Occipital lobe (tissue), 3 donors: ENCODE measurements at places on chromosomes 3 and 15. TPM values are rescaled to one million over a fixed set of nuclear protein-coding genes. Genes with fewer than 3 reads are reported as not detected.

Gene ANKUB1
- 0.78 TPM for total RNA-seq

- DNase-seq = no peak
Measured at GRCh38 chr3:124791142-124791541, 60.9 kb downstream of the UMPS start.

DNA sequence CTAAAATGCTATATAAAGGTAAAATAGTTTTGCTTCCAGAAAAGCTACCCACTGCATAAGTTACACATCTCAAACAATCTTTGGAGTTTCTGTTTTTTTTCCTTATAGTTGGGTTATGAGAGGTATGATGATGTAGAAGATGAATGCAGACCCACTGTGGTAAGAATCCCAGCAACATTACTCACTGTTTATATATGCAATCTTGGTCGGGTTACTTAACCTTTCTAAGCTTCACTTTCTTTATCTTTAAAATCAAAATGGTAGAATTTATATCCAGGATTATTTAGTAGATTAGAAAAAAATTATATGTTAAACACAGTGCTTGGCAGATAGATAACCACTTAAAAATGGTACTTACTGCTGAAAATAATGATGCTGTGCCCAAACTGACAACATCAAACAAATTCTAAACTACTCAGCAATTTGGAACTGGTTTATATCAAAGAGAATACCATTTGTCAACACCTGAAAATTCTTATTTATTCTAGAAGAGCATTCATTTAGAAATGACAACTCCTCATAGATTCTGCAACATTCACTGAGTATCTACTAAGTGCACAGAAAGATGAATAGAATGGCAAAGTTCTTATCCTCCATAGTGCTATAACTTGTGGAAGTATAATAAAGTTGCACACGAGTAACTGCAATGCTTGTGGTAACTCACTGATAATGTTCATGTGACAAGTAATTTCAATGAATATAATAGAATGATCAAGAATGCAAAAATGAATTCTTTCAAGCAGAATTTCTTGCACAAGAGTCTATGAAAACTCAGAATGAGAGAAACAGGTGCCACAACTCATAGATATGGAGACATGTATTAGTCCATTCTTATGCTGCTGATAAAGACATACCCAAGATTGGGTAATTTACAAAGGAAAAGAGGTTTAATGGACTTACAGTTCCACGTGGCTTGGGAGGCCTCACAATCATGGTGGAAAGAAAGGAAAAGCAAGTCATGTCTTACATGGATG, 129.0 kb upstream of the SLC7A14 start:
- DNase-seq = no peak

Gene SV2B
- total RNA-seq = 33.5 TPM

Gene BUB1B
- 6.6 TPM for total RNA-seq

Gene BDH1
- 10.8 TPM for total RNA-seq

Gene COL6A5
- total RNA-seq = under 0.01 TPM

DNA sequence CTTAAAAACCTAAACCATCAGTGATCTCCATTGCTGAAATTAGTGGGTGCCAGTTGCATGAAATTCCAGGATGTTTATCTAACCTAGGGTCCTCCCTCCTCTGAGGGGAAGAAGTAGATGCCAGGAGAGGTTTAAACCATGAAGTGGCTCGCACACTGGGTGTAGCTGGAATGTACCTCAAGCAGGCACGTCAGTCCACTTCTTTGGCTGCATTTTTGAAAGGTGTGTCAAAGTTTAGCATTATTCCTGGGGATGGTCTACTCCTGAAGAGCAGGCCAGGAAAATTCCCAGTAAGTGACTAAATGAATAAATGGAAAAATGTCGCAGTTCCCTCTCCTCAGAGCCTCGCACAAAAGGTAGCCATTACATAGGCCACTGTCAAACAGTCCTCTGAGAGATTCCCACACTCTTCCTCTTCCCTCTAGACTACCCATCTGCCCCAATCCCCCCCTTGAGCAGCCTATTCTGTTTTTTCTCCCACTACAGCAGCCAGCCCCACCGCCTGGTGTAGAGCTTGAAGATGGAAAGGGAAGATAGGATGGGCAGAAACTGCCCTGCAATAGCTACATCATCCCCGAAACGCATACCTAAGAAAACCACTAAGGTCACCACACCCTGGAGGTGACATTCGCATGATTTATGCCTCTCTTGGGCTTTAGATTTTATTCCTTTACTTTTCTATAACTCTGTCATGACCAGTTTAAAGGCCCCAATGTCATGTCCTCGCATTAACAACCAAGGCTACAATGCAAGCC, 655 bp upstream of the TMOD3 start:
- no peak for DNase-seq

Gene DYNC1LI1
- 120 TPM for total RNA-seq

- no peak for DNase-seq
Measured at GRCh38 chr3:101362406-101362805, 42.0 kb upstream of the IMPG2 start.

Gene GOLGA8J
- total RNA-seq = not detected

DNA sequence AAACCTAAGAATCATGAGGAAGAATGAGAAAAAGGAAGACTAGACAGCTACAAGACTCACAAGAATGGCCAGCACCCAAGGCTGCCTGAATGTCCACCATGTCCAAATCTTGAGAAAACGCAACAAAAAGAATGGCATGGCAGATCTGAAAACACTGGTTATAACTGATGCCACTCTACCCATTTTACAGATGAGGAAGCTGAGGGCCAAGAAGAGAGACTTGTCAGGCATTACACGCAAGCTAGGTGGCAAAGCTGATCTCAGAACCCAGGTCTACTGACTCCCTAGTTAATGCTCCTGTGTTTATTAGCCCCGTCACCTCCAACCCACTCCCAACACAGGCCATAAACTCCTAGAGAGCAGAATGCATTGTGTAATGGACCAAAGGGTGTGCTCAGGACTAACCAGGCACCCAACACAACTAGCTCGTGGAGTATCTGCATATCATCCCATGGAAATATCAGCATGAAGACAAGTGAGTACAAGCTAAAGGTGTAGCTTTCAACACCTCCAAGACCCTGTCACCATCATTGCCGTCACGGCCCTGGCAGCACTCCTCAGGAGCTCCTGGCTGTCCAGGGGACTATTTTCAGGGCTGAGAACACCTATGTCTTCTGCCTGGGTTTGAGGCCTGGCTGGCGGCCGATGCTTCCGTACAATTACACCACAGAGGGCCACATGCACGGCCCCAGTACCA, 111.7 kb downstream of the XXYLT1 start:
- DNase-seq = no peak

Gene CHRD
- total RNA-seq = 11.4 TPM

- DNase-seq = peak; percentile 15
Measured at GRCh38 chr3:150410311-150411105, 2.4 kb downstream of the TSC22D2 start.

GRCh38 chr3:120569222-120570057, 26.7 kb upstream of the NDUFB4 start:
- DNase-seq = no peak

DNA sequence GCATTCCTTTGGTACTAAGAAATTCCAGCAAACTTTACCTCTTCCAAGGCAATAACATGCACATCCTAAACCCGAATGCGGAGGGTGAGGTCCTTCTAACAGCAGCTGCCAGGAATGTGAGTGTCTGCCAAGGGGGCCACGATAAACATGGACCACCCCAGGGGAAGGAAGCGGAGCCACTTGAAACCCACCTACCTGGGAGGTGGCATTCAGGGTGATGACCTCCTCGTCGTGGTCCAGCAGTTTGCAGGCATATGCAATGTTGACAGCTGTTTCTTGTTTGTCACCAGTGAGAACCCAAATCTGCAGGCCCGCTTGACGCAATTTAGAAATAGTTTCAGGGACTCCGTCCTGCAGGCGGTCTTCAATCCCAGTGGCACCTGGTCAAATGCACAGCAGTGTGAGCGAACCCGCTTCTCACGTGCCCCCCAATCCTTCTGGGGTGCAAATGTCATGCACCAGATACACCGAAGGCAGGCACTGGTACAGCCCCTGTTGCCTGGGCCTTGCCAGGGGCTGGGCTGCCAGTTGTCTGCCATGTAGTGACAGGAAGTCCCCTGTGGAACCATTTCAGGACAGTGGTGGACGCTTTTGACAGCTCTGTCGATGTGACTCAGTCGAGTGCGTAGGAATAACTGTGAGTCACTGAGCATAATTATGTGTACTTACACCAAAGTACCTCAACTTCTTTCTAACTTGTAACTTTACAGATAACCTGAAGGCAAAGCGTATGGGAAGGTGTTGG, 161.2 kb downstream of the ATP10A start:
- DNase-seq = no peak

GRCh38 chr3:31433679-31433992, 99.1 kb upstream of the STT3B start:
- no peak for DNase-seq

DNA sequence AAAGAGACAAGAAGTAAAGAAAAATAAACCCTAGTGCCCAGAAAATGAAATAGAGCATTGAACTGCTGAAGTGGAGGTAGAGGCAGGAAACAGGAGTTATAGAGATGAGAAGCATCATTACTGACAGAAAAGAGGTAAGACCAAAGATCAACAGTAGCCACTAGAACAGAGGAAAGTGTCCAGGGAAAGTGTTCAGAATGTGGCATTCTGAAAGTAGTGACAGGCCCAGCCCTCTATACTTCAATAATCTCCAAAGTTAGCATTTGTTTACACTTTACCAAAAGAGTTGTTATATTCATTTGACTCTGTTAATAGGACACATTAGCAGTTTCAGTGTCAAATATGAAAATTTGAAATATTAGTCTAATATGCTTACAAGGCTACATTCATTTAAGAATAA, 727.1 kb upstream of the NECTIN3 start:
- no peak for DNase-seq

- no peak for DNase-seq
Measured at GRCh38 chr3:178329936-178330335, 206.3 kb upstream of the KCNMB2 start.

Gene PLD1
- 6.6 TPM for total RNA-seq

Gene TMEM202
- total RNA-seq = not detected

DNA sequence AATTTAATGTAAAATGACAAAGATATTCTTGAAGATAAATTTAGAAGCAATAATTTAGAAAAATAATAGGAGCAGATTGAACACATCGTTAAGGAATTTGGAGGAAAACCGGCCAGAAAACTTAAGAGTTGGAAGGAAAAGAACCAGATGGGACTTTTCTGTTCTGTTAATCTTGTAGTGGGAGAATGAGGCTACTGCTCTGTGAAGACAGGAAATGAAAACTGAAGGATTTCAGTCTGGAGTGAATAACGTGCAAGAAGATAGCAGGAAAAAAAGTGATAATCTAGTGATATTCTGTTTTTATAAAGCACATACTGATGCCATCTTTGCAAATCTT, 74.2 kb downstream of the DPPA2 start:
- DNase-seq = no peak

DNA sequence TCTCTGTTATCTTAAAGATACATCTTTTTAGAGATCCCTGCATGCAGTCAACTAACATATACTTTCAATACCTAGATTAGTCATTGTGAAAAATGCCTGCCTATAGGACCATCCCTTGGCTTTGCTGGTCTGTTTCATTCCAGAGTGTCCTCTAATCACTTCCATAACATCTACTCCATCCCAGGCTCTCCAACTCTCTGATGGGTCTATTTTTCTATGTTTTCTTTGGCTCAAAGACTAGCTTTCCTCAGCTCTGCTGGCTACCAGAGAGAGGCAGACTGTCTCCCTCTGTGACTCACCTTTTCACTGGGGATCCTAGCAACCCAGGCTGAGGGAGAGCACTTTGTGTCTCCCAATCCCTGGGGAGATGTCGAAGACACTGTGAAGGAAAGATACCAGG, 547.7 kb upstream of the MCTP2 start:
- no peak for DNase-seq

DNA sequence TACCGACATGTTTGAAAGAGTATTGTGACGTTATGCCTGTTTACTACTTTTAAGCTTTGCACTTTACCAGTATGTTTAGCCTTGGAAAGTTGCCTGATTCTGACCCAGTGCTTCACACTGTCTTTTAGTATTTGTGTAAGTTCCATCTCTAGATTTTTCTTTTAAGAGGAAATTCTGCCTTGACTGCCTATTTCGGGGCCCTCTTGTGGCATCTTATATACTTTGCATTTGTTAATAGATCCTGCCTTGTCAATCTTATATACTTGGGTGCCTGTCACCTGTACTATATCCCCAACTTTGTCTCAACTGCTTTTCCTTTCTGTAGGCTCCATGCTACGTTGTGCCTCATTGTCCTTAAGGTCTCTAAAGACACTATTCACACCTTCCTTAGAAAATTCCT, 244.6 kb downstream of the STXBP5L start:
- DNase-seq = no peak

Gene FBXO40
- 0.31 TPM for total RNA-seq

DNA sequence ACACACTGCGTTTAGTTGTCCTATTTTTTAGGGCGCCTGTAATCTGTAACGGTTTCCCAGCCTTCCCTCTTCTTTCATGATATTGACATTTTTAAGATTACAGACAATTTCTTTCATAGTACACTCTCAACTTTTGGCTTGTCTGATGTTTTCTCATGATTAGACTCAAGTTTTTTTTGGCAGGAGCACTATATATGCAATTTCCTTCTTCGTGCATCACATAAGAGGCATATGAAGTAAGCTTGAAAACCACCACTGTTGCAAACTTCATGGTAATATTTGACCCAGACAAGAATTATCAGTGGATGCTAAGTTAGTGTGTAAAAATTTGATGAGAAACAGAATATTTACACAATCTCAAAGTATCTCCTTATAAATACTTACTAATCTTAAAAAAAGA, 119.2 kb upstream of the CMC1 start:
- DNase-seq = no peak

DNA sequence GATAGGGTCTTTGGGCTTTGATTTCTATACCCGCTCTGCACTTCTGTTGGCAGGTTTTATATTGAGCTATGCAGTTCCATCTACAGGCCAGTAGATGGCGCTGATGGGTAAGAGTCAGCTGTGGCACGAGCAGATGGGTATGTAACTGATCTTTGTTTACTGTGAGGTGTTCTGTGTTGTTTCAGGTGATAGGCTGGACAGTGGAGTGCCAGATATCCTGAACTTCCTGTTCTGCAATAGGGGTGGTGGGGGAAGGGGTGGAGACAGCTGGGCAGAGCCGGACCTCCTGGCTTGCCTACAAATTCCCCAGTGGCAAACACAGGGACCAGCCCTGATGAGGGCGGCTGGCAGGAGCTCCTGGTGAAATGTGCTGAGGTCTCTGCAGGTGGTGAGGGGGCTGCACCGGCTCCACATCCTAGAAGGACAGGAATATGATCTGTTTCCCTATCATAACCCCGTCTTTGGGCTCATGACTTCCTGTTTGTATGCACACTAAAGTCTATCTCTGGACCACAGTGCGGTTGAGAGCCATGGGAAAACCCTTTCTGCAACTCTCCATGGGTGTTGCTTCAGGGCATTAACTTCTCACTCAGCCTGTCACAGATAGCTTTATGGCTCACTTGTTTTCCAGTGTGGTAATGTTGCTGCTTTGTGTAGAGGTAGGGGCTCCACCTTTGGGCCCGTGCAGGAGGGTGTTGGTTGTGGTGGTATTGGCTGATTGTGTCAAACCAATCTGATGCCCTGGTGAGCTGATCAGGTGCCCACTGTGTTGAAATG, 13.4 kb upstream of the FAM98B start:
- no peak for DNase-seq

Gene NXPE3
- total RNA-seq = 21.1 TPM

Gene ADPRH
- 1.2 TPM for total RNA-seq

Gene DPPA2
- not detected for total RNA-seq

Gene SLC22A13
- 0.94 TPM for total RNA-seq

- DNase-seq = no peak
Measured at GRCh38 chr3:196082619-196082971, 705 bp upstream of the TFRC start.

- no peak for DNase-seq
Measured at GRCh38 chr3:16236856-16237393, 27.8 kb downstream of the DPH3 start.

- no peak for DNase-seq
Measured at GRCh38 chr3:11244121-11244677, 28.0 kb upstream of the ATG7 start.

- DNase-seq = no peak
Measured at GRCh38 chr3:128196647-128197046, 43.4 kb downstream of the EEFSEC start.
